Esophagus squamous epithelium (tissue), 5 donors: ENCODE measurements at places on chromosomes 13 and 19.

GRCh38 chr19:33412601-33413425 is 39.3 kb downstream of the CEBPG start:
- DNase-seq: no peak

DNA sequence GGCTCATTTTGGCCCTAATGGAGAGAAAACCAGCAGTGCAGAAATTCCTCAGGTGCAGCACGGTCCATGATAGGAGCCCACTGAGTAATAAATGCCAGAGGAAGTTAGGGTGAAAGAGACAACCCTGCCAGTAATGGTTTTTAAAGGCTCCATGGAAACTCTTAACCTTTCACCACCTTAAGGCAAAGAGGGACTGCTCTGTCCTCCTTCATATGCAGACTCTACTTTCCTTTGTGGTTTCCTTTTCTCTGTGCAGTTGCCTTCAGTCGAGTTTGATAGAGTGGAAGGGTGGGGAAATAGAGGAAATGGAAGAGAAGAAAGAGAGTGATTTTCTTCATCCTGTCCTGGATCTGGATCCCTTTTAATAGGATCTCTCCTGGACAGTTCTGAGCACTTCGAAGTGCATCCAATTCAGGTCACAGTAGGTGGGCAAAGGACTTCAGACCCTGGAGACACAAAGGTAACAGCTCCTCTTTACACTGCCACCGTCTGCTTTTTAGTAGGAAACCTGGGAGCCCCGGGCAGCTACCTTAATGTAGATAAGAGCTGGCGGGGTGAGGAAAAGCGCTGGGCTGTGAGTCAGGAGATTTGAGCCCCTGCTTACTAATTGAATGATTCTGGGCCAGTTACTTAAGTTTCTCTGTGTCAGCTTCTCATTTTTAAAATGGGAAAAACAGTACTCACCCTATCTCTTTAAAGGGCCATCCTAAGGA is 294.8 kb downstream of the KCNRG start:
- DNase-seq: no peak

- DNase-seq: peak; percentile 31
These were observed 18.4 kb upstream of the TUBGCP3 start for GRCh38 chr13:112606109-112607001.

DNA sequence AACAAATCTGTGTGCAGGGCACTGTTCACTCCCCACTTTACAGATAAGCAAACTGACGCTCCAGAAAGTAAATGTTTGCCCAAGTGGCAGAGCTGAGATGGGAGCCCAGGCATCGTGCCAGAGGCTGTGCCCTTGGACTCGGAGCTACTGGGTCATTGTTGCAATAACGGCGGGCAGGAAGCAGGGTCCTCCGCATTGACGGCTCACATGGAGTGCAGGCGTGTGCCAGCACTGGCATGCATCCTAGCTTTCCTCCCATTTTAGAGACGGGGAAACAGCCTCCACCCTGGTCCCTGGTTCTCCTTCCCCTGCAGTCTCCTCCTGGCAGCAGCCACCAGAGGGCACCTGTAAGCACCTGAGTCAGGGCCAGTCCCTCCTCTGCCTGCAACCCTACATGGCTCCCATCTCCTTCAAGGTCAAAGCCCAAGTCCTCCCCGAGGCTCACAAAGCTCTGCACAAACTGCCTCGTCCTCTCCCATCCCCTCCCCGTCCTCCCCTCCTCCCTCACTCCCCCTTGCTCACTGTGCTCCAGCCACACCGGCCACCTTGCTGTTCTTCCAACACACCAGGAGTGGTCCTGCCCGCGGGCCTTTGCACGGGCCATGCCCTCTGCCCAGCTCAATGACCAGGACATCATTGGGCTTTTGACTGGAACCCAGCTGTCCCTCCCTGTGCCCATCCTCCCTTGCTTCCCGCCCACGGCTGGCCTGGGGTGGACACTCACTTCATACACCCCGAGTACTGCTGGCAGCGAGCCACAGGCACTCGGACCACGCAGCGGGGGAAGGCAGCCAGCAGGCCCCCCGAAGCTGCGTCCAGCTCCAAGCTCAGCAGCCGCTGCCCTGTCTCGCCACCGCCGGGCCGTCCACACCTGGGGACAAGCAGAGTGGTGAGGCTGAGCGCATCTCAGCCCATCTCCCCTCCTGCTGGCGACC is 7.7 kb upstream of the LRG1 start:
- no peak for DNase-seq

DNA sequence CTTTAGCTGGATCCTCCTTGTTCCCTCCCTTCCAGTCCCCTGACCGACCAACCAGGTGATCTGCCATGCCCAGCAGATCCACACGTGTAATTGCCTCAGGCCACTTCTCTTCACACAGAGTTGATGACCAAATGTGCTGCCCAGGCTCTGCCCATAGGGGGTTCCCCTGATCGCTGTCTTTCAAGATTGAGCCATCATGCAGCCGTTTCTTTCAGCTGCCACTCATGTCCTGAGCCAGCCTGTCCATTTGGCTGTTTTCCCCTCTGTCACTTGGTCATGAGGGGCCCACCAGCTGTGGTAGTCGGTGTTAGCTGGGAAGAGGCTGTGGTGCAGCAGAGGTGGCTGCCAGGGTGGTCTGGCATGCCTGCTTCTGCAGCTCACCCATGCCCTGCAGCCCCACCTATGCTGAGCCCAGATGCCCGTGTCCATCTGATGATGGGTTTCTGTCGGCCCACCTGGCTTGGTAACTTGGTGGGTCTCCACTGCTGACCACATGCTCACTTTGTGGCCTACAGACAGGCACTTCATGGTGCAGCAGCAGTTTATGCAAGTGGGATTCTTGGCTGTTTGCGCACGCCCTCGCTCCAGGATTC is 35.6 kb upstream of the GPR183 start:
- DNase-seq: no peak

DNA sequence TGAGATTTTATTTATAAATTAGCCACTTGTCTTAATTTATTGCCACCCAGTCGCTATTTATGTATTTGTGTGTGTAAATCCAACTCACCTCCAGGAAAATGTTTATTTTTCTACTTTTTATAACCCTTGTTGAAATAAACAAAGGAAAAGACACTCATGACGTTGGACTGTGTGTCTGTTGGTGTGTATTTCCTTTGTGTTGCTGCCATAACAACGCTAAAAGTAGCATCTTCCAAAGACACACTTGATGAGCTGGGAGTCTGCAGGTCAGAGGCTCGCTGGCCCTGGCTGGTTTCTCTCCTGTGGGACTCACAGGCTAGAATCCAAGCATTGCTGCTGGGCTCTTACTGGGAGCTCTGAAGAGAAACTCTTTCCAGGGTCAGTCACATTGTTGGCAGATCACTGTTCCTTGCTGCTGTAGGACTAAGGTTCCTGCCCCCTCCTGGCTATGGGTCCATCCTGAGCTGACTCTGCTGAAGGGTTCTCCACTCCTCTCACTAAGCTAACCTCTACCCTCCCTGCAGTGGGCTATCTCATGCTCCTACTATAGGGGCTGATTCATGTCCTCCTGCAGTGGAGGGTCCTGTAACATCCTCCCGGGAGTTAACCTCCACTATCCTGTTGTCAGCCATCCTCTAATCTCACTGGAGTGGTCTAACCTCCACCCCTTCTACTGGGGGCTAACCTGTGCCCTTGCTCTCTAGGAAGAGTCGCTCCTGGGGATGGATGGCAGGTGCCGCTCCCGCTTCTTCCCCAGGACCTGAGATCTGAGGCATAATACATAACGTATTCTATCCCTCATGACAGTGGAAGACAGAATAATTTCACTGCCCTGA is 2.1 kb downstream of the IFNL2 start:
- no peak for DNase-seq

DNA sequence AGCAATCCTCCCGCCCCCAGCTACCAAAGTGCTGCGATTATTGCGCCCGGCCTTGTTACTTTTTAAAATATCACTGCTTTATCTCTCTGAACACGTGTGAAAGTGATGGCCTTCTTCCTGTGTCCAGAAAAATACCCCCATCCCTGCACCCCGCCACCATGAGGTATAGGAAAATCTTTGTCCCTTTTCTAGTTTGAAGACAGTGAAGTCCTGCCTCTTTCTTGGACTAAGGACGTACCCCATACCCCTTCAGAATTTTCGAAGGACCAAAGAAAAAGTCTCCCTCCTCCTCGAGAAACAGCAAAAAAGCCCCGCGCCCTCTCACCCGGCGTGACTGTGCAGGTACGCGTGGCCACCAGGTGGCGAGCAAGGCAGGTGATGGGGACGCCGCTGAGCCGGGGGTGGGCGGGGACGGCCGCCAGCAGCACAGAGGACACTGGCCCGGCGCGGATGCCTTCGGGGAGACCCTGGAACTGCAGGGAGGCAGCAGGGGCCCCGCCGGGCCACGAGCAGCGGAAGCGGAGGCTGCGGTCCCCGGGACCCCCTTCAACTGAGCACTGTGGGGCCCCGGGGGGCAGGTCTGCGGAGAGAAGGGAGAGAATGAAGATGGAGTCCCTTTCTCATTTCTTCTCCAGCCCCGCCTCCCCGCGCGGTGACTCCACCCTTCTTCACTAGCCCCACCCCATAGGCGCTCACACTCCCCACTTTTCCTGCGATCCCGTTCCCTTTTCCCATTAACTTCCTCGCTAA is 3.2 kb downstream of the VSIG10L start:
- peak; percentile 49 for DNase-seq

DNA sequence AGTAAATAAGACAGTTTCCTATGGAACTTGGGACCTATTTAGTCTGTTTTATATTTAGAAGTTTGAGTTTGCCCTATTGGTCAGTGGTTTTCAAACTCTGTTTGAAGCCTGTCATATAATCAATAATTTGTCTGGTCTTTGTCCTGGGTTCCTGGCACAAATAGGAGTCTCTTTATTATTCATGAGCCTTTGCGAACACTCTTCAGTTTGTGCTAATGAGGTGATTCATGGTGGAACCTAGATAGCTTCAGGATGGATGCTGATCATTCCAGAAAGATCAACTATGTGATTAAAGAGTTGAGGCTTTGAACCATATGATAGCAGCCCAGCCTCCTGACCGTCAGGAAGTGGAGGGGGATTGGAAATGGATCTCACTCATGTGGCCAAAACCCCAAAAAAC is 10.0 kb upstream of the VWA8 start:
- DNase-seq: no peak

GRCh38 chr19:51016798-51017683 is 2.5 kb downstream of the KLK10 start:
- DNase-seq: no peak

DNA sequence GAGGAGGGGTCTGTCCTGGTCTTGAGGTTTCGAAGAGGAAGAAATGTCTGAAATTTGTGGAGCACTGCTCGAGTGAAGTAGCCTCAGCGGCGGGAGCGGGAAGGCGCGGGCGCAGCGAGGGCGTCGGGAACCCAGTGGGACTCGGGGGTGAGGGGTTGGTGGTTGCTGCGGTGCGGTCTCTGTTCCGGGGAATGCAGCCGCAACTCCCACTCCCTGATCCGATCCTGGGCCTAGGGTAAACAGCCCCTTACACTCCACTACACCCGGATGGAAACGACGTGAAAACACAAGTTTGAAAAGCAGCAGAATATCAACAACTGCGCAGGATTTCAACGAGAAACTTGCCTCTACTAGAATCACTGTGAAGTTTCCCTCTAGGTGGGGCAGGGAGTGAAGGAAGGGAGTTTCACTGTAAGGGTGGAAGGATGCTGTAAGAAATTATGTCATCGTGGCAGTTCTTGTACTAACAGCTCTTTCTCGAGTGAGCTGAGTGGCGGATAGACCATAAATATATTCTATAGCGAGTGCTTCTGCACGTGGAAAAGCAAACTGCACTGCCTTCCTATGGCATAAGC is 2.0 kb upstream of the KLF12 start:
- DNase-seq: no peak

GRCh38 chr19:3491396-3492119 is 8.3 kb upstream of the SMIM44 start:
- DNase-seq: no peak

- DNase-seq: no peak
These were observed 164.0 kb downstream of the KLF5 start for GRCh38 chr13:73222627-73223305.

GRCh38 chr13:32889986-32890565 is 126.1 kb upstream of the KL start:
- DNase-seq: no peak

DNA sequence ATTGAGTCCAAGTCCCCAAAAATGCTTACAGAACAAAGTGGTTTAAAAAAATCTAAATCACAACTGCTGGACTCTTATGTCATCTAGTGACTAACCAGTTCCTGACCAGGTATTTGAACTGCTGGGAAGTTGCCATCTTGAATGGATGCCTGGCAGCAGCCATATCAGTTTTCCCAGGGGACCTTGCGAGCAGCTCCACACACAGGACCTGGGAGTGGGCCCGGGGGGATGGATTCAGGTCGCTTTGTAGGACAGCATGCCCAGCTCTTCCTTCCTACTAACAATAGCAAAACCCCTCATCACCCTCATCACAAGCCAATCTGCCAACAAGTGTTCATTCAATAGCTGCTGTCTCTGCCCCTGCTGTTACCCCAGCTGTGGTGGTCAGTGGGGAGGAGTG is 65.3 kb downstream of the KCTD15 start:
- DNase-seq: no peak

- no peak for DNase-seq
These were observed at the start of gene SMIM24 for GRCh38 chr19:3480383-3481091. Gene SMIM24, minus strand, starts transcription at chr19:3480525. Its CDS starts 62 bp downstream, at chr19:3480463.

- DNase-seq: no peak
These were observed 17.2 kb upstream of the CFAP97D2 start for GRCh38 chr13:114161644-114162532.

- no peak for DNase-seq
These were observed 6.0 kb upstream of the NKPD1 start for GRCh38 chr19:45166723-45167252.

- no peak for DNase-seq
These were observed 6.3 kb downstream of the PLIN3 start for GRCh38 chr19:4861147-4861546.

- DNase-seq: no peak
These were observed 676.7 kb upstream of the SPRY2 start for GRCh38 chr13:81017513-81018152.

- peak; percentile 45 for DNase-seq
These were observed 679 bp upstream of the CDADC1 start for GRCh38 chr13:49246850-49247642.

DNA sequence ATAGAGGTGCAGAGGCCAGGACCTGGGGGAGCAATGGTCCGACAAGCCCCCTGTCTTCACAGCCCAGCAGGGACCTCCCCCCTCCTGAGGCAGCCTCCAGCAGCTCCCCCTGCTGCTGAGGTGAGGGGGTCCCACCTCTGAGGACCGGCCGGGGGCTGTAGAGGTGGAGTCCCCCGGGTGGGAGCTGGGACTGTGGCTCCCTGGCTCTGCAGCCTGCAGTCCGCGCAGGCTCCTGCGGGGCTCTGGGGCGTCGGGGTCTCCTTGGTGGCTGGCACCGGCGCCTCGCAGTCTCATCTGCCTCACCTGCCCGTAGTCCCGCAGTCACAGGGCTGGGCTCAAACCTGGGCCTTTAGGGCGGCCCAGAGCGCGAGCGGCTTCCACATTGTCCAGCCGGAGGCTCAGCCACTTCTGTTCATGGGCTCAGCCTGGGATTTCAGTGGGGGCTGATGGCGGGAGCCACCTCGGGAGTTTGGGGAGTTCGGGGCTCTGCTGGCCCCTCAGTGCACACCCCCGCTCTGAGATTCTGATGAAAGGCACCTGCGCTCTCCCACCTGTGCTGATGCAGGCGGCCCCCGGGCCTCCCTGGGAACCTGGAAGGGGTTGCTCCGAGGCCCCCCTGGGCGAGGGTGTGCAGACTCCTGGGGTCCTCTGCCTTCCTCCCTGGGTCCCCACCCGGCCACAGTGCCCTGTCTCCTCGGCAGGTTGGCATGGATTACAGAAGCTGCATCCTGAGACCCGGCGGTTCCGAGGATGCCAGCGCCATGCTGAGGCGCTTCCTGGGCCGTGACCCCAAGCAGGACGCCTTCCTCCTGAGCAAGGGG is 7.0 kb upstream of the ZNF554 start:
- DNase-seq: no peak
